Left forelimb (tissue), 1 donor: ENCODE measurements at places on chromosomes 3 and 15.

DNA sequence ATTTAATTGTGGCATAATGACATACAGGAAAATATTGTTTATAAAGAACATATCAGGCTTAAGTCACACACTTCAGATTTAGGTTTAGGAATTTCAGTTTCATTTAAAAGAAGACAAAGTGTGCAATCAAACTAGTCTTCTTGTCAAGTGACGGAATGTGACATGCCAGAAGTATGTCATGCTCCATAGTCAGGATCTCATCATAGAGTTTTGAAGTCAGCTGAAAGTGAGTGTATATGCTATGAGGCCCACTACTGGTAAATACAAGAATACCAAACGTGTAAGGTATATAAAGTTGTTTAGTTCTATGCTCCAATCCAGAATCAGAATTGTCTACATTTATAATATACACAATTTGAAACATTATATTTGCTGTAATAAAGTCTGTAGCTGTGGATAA lies 988.4 kb downstream of the TBL1XR1 start:
- no peak for DNase-seq

DNA sequence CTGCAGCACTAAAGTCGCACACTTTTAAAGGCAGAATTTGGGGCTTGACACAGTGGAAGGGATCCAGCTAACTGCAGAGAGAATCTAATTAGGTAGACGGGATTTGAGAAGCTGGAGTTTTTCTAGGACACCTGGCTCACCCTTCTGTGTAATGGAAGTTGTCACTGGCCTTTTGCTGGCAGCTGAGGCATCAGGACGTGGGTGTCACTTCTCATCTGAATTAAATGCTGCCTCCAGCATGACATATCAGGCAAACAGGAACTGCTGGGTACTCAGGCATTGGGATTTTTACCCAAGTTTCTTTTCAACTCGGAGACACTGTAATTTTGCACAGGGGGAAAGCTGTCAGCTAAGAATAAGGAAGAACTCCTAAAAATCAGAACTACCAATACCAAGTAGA lies 861.9 kb upstream of the ARPP21 start:
- DNase-seq = no peak

- no peak for DNase-seq
These were observed 128.1 kb upstream of the WNT5A start for GRCh38 chr3:55615039-55615693.

DNA sequence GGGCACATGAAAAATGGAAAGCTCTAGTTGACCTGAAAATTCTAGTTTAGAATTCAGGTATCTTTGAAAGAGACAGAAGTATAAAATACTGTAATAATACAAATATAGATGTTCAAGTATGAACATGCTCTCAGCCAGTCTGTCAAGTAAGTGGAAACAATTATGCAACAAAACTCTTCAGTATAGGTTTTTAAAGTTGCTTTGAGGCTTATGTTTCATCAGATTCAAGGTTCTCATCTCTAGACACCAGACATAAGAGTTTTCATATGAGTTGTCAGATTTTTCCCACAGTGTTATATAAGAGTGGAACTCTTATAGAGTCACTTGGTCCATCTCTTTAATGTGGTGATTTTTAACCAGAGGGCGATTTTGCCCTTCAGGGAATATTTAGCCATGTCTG lies 22.0 kb downstream of the CMSS1 start:
- DNase-seq = no peak

DNA sequence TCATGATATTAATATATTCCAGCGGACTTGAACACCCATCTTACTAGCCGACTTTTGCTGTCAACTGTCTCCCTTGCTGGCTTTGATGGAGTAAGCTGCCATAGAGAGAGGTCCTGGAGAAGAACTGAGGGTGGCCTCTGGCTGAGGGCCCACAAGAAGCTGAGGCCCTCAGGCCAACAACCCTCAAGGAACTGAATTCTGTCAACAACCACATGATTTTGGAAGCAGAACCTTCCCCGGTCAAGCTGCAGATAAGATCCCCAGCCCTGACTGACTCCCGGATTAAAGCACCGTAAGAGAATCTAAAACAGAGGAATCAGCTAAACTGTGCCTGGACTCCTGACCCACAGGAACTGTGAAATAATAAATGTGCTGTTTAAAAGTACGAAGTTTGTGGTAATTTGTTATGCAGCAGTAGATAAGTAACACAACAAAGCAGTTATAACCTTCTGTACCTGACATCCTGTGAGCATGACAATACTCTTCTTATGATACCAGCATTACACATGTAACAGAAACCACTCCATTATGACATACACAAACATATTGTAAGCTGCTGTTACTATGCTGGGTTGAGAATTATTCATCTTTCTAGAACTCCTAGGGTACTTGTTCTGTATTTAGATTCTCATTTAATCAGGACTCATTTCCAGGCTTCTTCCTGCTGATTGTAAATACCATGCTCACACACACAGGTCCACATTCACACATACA lies 66.2 kb downstream of the HES1 start:
- no peak for DNase-seq

- DNase-seq = no peak
These were observed 24.9 kb upstream of the GNB4 start for GRCh38 chr3:179476215-179476614.

DNA sequence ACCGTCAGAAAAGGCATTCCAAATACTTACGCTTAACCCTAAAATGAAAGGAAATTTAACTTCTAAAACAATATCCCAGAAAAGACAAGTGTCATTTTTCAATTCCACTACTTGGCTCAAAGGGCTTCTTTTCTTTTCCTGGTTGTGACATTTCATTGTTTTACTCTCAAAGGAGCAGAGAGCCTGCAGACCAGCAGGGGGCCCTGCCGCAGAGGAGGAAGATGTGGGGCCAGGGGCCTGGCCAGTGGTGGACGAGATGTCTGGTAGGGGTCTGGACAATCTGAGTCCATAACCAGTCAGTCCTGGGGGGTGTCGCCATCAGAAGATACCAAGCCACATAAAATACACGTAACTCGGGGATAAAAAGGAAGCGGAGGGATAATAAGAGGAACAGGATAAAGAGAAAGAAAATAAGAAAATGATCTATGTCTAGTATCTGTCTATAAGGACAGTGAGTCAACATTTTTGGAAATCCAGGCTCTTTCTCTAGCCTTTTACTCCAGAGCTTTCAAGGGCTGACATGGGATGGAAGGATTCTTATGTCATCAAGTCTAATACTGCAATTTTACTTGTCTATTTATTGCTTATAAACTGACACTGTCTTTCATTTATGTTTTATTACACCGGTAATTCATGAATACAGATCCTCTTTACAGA lies 54.2 kb upstream of the ARHGEF3 start:
- no peak for DNase-seq

DNA sequence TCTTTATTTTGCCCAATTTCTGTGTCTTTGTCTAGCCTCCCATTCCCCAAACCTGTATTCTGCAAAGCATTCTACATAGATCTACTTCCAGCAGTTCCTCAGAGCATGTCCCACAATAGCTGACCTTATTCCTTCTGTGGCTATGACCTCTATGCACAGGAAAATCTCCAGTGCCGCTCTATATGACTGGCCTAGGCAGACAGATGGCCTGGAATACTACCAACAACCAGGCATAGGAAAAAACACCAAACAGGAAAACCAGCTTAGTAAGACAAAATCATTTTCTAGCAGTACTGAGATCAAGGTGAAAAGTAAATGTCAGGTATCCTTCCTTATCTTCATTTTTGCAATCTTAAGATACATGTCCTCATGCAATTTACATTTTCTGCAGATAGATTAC lies 1115.0 kb downstream of the IGSF11 start:
- no peak for DNase-seq

DNA sequence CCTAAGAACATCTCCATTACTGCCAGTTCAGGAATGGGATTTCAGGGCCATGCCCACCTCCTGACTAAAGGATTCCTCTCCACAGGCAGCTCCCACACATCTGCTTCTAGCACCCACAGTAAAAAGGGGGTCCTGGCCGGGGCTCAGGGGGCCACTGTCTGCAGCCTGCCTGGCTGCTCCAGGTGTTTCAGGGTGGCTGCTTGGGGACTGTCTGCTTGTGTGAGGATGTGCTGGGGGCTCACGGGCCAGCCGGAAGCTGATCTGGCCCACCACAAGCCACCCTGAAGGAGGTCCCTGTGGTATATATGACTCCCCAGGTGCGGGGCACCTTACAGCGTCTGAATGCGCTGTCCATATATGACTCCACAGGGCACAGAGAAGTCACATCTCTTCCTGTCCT lies 135.4 kb downstream of the NSMCE3 start:
- no peak for DNase-seq

DNA sequence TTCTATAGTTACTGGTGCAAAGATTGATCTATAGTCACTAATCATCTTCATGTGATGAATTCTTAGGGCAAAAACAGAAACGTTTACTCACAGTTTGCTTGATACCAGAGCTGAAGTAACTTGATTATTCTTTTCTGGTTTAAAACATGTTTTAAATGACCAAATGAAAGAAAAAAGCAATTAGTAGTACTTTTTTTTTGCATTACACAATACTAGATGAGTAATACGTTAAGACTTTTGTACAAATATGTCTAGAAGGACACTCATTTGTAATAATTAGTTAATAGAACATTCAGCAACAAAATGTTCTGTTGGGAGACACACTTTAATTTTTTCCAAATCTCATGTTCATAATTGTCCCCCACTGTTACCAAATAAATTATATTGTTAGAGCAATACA lies 523.2 kb downstream of the SOX2 start:
- no peak for DNase-seq

GRCh38 chr3:146313031-146313745 lies 62.3 kb upstream of the PLSCR4 start:
- no peak for DNase-seq

GRCh38 chr3:12444582-12445471 lies 39.5 kb upstream of the TSEN2 start:
- DNase-seq = no peak

DNA sequence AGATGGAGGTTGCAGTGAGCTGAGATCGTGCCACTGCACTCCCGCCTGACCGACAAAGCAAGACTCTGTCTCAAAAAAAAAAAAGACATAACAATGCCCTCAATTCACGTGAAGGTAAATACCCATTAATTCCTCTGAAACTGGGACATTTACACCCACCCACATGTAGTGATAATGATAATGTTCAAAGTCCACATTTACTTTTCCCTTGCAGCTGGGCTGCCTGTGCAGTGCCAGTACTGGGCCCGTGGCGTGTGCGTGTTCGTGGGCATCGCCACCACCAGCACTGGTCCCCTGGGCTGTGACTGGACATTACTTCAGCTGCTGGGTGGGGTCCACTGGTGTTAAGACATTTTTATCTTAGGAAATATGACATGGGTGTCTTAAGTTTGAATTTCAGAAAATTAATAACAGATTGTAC lies 123.6 kb downstream of the SLC25A26 start:
- DNase-seq = no peak

GRCh38 chr3:128011140-128011539 lies 41.1 kb upstream of the SEC61A1 start:
- DNase-seq = no peak

- peak; percentile 77 for DNase-seq
These were observed 2.8 kb downstream of the HEMK1 start for GRCh38 chr3:50572158-50572557.

DNA sequence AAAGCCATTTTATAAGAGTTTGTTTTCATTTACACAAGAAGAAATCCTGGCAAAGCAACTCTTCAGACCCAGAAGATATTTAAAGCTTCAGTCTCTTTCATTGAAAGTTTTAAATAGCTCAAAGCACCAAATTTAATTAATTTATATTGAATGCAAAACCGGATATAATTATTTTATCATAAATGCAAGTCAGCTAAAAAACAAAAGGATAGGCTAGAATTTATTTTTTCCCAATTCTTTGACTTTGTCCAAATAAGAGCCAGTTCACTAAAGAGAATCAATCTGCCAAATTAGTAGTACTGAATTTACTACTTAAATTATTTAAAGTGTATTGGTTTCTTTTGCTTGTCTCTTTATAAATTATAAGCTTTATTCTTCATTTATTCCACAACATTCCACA lies 101.5 kb downstream of the ZNF385D start:
- DNase-seq = no peak

GRCh38 chr15:100056411-100057072 lies 285.2 kb downstream of the ADAMTS17 start:
- DNase-seq = no peak

DNA sequence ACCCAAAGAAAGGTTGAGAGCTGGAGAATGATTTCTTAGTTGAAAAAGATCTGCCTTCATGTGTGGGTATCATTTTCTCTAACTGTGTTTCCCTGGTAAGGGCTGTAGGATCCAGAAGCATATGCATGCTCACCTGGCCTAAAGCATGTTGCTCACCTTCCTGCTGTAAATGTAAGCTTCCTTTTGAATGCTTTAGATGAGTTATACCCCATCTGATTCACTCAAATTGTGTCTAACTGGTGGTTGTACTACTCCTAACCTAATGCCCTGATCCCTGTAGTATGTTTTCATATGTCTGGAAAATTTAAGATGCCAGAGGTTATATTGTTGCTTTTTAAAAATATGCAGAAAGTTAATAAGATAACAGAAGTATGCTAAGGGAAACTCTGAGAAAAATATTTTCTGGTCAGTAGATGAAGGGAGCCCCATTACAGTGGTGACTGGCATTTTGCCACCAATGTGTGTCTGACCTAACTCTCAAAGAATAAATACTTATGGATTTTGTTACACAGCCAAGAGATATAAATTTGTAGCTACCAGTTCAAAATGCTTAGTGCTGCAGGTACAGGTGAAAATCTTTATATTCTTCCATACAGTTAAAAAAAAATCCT lies 7.7 kb downstream of the FILIP1L start:
- DNase-seq = no peak

DNA sequence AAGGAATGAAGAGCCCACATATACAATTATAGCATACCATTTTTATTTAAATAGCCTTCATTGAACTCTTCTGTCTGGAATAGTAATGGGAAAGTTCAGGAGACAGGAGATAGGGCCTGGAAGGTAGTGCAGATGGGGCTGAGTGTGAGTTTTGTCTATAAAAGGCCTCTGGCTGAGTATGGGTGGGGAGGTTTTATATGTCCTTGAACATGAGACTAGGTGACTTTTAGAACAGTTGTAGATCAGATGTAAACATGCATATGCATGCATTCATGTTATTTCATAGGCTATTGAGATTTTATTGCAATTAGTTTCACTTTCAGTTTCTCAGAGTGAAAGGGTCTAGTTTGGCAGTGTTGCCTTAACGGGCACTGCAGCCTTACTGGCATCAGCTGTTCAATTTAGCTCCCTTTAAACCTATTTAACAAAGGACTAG lies 27.1 kb downstream of the CGGBP1 start:
- DNase-seq = no peak

- DNase-seq = no peak
These were observed 5.6 kb downstream of the KIF7 start for GRCh38 chr15:89649716-89650115.

- DNase-seq = peak; percentile 94
These were observed 8.4 kb upstream of the GNAI2 start for GRCh38 chr3:50227390-50228183.

- no peak for DNase-seq
These were observed 116.0 kb upstream of the LRRN1 start for GRCh38 chr3:3683261-3683660.

- no peak for DNase-seq
These were observed 25.0 kb downstream of the TCF12 start for GRCh38 chr15:56943403-56943802.

GRCh38 chr15:66704019-66704802 lies 2.2 kb downstream of the SMAD6 start:
- no peak for DNase-seq
